Fibroblast of lung (primary cell): ENCODE measurements at places on chromosomes 16 and 17. TPM values are rescaled to one million over a fixed set of nuclear protein-coding genes. Genes with fewer than 3 reads are reported as not detected.

- H3K27ac ChIP-seq, result no peak overlapping the region
- H3K4me3 ChIP-seq, result no peak overlapping the region
- H3K27me3 ChIP-seq, result no peaks in the 10 kb centered on the region
- DNase-seq, result no peak
Observed at GRCh38 chr17:216625-217024, 35.2 kb upstream of the DOC2B start.

- H3K27ac ChIP-seq, result no peak overlapping the region
- no peak for DNase-seq
- H3K4me1 ChIP-seq, result peaks cover 20% of the 10 kb centered on the region
- no peak overlapping the region for H3K4me3 ChIP-seq
Observed at GRCh38 chr17:75074532-75074931, 13.2 kb upstream of the SLC16A5 start.

MMP28 gene
- 2.8 and 4.6 TPM in 2 replicates for total RNA-seq

GRCh38 chr16:24838554-24839266 is 7.1 kb upstream of the SLC5A11 start:
- peak overlapping the region; percentile 22 for H3K4me3 ChIP-seq
- peak; percentile 73 for DNase-seq
- H3K27ac ChIP-seq, result no peak overlapping the region
- H3K4me1 ChIP-seq, result peaks cover 8% of the 10 kb centered on the region
- H3K27me3 ChIP-seq, result no peaks in the 10 kb centered on the region
- no peaks in the 10 kb centered on the region for H3K36me3 ChIP-seq

- no peaks in the 10 kb centered on the region for H3K27me3 ChIP-seq
- peak; percentile 40 for DNase-seq
- no peaks in the 10 kb centered on the region for H3K4me1 ChIP-seq
- no peaks in the 10 kb centered on the region for H3K36me3 ChIP-seq
- H3K4me3 ChIP-seq, result no peak overlapping the region
Observed at GRCh38 chr17:28033972-28034714, 8.3 kb upstream of the NLK start.

DNA sequence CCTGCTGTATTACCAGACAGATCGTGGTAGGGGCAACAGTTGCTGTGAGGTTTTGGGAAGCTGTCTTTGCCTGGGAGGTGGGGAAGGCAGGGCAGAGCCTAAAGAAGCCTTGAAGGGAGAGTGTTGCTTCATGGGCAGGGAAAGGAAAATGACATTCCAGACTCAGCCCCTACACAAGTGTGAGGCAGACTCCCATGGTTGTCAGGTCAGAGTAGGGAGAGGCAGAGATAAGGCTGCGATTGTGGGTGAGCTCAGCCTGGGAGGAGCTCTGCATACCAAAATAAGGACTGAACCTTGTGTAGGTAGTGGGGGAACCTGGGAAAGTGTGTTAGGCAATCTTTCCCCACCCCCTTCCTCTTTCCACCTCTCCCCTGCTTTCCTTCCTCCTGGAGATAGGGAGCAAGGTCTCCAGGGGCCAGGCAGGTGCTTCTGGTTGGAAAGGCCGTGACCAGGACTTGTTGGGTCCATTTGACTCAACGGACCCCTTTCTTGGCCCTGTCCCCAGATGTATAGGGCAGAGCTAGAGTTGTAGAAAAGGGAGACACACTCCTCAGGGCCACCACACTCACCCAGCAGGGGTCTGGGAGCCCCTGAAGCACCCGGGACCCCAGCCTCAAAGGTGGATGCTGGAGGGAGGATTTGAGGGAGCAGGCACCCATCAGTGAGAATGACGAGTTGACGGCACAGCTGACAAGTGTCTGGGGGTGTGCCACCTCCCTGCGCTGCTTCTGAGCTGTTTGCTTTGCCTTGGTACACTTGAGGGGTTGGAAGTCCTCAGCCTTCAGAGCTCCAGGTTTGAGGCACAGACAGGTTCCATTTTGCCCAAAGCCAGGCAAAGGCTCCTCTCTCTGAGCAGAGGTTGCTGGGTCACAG is 18.5 kb upstream of the TOB1 start:
- H3K27ac ChIP-seq, result no peak overlapping the region
- peaks cover 10% of the 10 kb centered on the region for H3K27me3 ChIP-seq
- DNase-seq, result no peak
- H3K36me3 ChIP-seq, result no peaks in the 10 kb centered on the region
- H3K4me1 ChIP-seq, result no peaks in the 10 kb centered on the region

DNA sequence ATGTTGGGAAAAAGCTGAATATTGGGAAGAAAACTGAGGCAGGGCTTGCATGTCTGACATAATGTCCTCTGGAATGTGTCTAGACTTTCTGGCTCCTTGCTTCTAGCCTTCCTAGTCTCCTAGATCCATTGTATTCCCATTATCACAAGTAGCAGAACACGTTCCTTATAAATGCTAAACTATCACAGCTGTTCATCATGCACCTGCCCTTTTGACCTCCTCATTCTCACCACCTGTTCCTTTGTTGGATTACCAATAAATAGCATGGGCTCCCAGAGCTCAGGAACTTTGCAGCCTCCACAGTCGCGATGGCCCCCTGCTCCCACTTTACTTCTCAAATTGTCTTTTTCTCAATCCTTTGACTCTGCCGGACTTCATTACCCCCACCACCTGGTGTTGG is 49.7 kb downstream of the ACSM1 start:
- H3K27ac ChIP-seq, result no peak overlapping the region
- no peaks in the 10 kb centered on the region for H3K27me3 ChIP-seq
- DNase-seq, result no peak
- no peaks in the 10 kb centered on the region for H3K36me3 ChIP-seq

- no peak overlapping the region for H3K27ac ChIP-seq
- H3K4me3 ChIP-seq, result no peak overlapping the region
- no peaks in the 10 kb centered on the region for H3K36me3 ChIP-seq
- peaks cover 6% of the 10 kb centered on the region for H3K4me1 ChIP-seq
Observed at GRCh38 chr17:49338883-49339282, 23.2 kb downstream of the ZNF652 start.

- H3K36me3 ChIP-seq, result no peaks in the 10 kb centered on the region
- H3K4me1 ChIP-seq, result peaks cover 8% of the 10 kb centered on the region
- peak; percentile 38 for DNase-seq
Observed at GRCh38 chr17:50944054-50944901, 78.1 kb upstream of the TOB1 start.

NF1 gene
- 52.1 and 78.8 TPM in 2 replicates for total RNA-seq

DNA sequence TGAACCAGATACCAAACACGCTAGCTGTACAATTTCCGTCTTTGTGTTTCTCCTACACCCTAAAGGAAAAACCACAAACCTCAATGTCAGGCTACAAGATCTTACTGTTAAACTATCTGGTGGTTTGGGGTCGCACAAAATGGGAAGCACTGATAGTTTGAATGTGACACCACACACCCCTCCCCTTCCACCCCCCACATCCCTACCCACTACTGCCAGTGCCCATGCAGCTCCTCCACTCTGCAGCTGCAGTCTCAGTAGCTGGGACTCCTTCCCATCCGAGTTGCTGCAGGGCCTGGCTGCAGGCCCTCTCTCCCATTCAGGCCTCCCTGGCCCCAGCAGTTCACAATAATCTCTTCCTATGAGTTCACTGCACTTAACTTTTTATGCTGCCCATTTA is 18.4 kb downstream of the TRAP1 start:
- H3K4me3 ChIP-seq, result no peak overlapping the region
- peaks cover 2% of the 10 kb centered on the region for H3K4me1 ChIP-seq
- H3K36me3 ChIP-seq, result no peaks in the 10 kb centered on the region
- no peak overlapping the region for H3K27ac ChIP-seq
- no peak for DNase-seq

GRCh38 chr17:81287152-81287551 is 8.0 kb downstream of the SLC38A10 start:
- no peak overlapping the region for H3K4me3 ChIP-seq
- H3K4me1 ChIP-seq, result no peaks in the 10 kb centered on the region
